ENCODE measurements at places on chromosomes 4 and X.

DNA sequence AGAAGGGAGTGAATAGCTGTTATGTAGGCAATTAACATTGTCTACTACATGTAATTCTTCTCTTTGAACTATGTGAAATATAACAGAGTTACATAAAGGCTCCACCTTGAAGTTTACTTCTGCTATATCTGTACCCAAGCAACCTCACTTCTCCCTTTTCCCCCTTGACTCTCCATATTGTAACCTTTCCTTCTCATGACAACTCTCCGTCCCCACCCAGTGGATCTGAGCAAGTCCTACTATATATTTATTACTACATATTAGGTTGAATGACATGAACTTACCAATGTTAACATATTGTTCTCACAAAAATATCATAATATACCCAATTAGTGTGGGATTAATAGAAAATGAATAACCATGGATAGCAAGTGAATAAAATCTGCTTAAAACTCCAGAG lies 93.2 kb upstream of the ATP8A1 start:
- peak; percentile 1 for DNase-seq

DNA sequence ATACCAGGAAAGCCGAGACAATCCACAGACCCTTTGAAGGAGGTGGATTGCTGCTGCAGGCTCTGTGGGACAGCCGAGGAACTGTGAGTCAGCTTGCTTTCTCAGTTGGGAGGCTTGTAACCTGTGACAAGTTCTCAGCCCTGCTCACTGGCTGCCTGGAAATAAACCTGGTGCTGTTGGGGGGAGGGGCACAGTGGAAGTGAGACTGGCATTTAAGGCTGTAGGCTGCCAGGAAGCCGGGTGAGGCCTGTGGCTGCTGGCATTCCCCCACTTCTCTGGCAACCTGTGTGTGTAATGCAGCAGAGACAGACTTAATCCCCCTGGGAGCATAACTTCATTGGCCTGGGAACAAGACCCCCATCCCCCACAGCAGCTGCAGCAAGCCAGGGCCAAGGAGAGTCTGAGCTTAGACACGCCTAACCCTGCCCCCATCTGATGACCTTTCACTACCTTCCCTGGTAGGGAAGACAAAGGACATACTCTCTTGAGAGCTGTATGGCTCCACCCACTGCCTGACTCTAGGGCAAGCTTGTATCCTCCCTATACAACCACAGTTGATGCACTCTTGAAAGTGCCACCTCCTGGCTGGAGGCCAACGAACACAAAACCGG lies 64.1 kb downstream of the ALPK1 start:
- DNase-seq: no peak

GRCh38 chrX:79080141-79080540 lies 64.3 kb upstream of the GPR174 start:
- DNase-seq: no peak

GRCh38 chr4:86450861-86451260 lies 91.0 kb upstream of the MAPK10 start:
- DNase-seq: no peak

GRCh38 chr4:107125496-107125895 lies 89.4 kb upstream of the DKK2 start:
- no peak for DNase-seq

DNA sequence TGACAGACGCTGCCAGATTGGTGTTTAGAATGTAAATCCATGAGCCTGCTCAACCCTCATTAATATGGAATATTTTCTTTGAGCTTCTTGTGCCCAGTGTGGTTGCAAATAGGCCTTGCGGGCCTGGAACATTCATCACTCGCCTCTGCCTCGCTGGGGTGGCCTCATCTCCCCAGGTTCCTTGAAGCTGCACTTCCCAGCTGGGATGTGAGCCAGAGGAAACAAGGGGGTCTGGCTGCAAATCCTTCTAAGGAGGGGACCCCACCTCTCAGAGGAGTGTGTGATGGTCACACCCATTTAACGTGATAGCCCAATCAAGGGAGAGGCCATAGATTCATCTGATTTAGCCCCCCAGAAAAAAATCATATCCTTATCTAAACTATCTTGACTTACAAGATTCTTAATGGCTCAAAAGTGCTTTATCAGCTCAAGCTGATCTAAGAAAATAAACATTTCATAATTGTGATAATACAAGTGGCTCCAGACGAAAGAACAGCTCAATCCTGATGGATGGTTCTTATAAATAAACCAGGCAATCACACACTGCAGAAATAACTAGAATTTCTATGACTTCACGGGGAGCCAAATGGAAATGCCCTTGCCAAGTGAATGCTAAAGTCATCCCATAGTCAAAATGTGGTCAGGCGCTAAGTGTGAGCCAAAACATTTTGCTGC lies 189.9 kb downstream of the PTTG2 start:
- no peak for DNase-seq

DNA sequence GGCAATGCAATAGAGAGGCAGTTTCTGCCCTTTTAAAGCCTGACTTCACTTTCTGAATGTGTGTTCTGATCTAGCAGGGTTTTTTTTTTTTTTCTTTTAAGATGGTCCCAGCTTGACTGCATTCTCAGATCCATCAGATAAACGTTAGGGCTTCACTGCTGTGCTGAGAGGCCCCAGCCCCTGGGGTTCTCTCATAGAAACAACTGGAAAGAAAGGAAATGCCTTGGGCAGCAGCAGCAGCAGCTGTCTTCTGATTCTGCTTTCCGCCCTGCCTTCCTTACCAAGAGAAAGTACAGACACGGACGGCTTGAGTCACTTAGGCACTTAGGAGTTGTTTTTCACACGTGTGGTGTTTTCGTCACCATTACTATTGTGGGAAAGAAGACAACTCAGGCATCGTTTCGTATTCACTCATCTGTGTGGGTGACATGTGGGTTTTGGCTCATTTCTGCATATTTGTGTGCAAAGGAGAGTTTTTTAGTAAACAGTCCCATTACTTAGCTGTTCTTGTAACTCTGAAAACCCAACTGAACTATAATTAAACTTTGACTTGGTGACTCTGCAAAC lies 172.0 kb downstream of the PTTG2 start:
- peak; percentile 48 for DNase-seq

GRCh38 chr4:12507868-12508481 lies 976.2 kb downstream of the RAB28 start:
- no peak for DNase-seq

DNA sequence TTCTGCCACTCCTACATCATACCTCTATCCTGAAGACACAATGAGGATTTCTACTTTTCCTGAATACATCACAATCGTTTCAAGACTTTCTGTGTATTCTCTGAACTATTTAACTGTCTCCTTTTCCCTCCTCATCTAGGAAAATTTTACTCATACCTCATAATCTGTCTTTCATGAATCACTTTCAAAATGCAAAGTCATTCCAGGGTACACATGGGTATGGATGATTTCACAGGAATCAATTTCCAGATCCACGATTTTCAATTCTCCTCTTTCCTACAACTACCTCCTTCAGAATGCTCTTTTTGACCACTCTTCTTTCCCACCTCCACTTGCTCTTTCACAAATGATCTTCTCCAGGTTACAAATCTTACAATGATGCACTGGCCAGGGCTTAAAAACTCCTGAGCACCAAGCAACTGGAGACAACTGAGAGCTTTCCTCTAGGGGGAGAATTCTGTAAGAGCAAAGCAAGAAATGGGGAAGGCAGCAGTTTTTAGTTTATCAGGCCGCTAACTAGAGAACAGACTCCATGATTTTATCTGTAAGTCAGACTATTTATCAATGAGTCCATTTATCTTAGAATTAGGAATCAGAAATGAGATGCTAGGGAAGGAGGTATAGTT lies 116.4 kb downstream of the PPP3CA start:
- no peak for DNase-seq

DNA sequence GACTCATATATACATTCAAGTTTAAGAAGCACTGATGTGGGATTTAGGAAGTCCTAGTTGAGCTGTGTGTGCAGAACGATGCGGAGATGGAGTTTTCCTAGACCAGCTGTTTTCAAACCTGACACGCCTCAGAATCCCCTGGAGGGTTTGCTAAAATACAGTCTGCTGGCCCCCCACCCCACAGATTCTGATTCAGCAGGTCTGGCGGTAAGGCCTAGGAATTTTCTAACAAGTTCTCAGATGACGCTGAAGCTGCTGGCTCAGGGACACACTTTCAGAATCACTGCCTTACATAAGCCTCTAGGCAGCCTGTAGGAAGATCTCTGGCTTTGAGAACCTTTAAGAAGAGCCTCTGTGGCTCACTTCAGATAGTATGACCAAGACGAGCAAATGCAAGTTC lies 73.1 kb downstream of the PHEX start:
- no peak for DNase-seq

DNA sequence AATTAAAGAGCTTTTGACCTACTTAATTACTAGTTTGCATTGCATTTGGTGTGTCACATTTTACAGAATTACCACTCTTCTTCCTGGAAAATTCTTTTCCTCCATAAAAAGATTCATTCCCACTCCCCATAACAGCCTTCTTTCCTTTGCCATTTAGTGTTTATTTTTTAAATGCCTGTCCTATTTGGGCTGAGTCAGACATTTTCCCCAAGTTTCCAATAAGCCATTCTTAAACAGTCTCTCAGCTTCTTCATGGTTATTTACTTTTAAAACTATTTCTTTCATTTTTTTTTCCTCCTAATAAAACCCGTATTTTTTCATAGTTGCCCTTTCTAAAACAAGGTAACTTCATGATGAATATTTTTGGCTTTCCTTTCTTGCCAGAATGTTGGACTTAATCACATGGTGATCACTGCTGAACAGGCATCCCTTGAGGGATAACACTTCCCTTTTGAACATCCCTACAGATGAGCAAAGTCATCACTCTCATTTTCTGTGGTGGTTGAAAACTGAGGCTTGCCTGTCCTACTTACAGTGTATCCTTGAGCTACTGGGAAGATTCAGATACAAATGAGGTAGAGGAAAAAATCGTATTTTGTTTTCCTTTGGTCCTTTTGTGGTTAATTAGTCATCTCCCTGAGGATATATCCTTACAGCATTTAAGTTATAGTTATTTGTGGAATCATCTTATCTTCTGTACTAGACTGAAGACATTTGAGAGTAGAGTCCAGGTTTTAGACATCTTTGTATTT lies 520.5 kb upstream of the NR3C2 start:
- no peak for DNase-seq

DNA sequence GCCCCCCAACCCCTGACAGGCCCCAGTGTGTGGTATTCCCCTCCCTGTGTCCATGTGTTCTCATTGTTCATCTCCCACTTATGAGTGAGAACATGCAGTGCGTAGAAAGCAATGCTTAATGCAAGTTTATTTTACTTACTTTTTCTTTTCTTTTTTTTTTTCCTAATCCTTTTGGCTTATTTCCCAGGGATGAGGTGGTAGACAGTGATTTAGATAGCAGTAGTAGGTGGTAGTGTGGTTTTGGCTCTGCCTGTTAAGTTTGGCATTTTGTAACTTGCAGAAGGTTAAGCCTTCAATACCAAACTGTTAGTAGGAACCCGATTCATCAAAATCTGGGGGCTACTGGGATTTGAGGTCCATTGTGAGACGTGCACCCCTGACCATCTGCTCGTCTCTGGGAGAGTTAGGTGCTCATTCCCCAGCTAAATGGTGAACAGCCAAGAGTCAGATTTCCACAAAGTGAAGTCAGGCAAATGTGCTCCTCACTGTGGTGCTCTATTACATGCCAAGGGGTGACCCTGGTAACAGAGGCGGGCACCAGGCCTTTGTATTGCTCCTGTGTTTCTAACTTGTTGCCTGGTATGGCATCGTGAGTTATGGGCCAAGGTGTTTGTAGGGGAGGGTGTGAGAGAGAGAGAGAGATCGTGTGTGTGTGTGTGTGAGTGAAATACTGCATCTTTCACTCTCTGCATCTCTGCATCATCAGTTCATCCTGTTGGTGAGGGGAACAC lies 70.3 kb downstream of the PHOX2B start:
- no peak for DNase-seq

All from activated CD4-positive, CD25-positive, alpha-beta regulatory T cell (primary cell).